HCT116 (cell line): ENCODE measurements at places on chromosomes 3 and 15. TPM values are rescaled to one million over a fixed set of nuclear protein-coding genes. Genes with fewer than 3 reads are reported as not detected.
A peak's percentile ranks its signal among the peaks of the same experiment; 100 is the strongest.

DNA sequence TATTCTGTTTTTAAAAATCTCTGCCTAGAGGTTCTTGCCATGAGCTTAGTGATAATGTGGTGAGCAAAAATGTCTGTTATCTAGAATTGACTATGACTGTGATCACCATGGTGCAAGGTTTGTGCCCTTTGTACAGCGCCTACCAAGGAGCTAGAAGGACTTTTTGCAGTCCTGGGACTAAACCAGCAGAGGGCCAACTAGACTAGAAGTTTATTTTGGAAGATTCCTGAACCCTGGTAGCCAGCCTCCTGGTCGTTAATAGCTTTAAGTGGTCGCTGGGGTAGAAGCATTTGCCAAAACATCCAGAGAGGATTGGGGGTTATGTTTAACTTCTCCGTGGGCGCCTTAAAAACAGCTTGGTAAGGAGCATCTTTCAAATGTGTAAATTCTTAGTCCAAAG is 7.8 kb downstream of the SCG5 start:
- H3K36me3 ChIP-seq: peaks cover 4% of the 10 kb centered on the region; the same call in 1 of the 2 replicates
- H3K4me3 ChIP-seq: no peak overlapping the region
- H3K4me1 ChIP-seq: no peaks in the 10 kb centered on the region
- H3K27me3 ChIP-seq: no peaks in the 10 kb centered on the region
- no peak overlapping the region for H3K27ac ChIP-seq
- DNase-seq: no peak

GRCh38 chr3:151578495-151578894 is 117.6 kb upstream of the IGSF10 start:
- H3K27ac ChIP-seq: no peak overlapping the region
- no peak for DNase-seq
- H3K4me1 ChIP-seq: no peaks in the 10 kb centered on the region
- no peaks in the 10 kb centered on the region for H3K27me3 ChIP-seq
- no peak overlapping the region for H3K4me3 ChIP-seq

DNA sequence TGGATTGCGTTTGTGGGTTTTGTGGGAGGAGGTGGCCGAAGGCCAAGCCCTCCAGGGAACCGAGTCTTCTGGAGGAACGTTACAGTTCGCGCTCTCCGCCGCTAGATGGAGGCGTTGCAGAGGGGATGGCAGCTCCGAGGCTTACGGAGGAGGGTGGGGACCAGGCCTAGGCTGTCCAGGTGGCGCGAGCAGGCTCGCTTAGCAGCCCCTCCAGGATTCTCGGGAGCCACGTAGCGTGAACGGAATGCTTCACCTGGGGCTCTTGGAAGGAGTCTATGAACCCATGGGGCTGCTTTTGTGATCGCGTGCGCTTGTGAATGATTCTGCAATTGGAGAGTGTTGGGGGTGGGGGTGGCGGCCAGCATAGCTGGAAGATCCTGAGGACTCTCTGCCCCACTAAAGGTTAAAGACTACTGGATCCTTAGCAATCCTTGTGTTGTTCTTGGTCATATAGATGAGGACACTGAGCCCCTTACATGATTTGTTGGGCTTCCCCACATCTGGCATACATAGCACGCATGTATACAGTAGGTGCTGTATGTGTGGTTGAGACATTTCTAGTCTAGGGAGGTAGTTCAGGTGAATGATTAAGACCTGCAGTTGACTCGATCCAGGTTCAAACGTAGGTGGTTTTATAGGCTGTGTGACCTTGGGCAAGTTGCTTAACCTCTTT is 25.7 kb downstream of the FAM3D start:
- peak; percentile 50 for DNase-seq
- H3K27me3 ChIP-seq: no peaks in the 10 kb centered on the region
- H3K4me1 ChIP-seq: peaks cover 5% of the 10 kb centered on the region; the same call in 1 of the 2 replicates

- no peak for DNase-seq
- H3K27me3 ChIP-seq: no peaks in the 10 kb centered on the region
- no peaks in the 10 kb centered on the region for H3K36me3 ChIP-seq
- no peaks in the 10 kb centered on the region for H3K4me1 ChIP-seq
Measured at GRCh38 chr3:194905696-194906095, 220.0 kb downstream of the FAM43A start.

DNA sequence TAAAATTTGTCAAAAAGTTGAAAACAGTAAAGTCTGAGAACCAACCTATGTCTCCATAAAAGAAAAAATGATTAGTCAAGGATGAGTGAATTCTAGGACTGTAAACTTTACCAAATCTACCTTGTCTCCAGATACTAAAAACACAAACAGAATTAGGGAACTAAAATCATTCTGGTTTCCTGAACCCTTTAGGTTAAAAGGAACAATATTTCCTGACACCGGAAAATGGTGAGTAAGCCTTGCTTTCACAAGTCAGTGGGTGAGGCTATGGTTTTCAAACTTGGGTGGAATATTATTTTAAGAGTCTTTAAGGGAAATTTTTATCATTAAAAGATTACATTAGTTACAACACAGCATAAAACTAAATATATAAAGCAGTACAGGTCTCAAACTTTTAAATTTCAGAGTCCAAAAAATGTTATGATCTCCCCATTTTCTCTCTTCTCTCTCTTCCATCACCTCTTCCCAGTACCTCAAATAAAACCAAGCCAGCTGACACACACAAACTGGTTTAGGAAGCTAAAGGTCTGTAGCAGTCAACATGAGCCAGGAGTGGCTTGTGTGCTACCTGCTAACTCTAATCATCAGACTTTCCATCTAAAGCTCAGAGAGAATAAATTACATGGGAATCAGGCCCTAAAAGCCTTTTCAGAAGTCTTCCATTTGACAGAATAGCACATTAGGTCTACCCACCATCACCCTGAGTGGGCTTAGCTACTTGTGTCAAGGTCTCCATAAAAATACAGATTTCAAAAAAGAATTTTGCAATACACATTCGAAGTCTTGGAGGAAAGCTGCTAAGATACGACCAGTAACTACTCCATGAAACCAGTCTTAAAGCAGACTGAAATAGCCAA is 2.2 kb downstream of the SLC12A6 start:
- H3K27me3 ChIP-seq: no peaks in the 10 kb centered on the region
- H3K27ac ChIP-seq: no peak overlapping the region
- peaks cover 17% of the 10 kb centered on the region for H3K36me3 ChIP-seq
- H3K4me3 ChIP-seq: no peak overlapping the region
- peaks cover 20% of the 10 kb centered on the region for H3K4me1 ChIP-seq

GRCh38 chr3:183551930-183552329 is 3.6 kb downstream of the KLHL6 start:
- no peaks in the 10 kb centered on the region for H3K4me1 ChIP-seq
- DNase-seq: no peak
- no peaks in the 10 kb centered on the region for H3K36me3 ChIP-seq
- H3K27me3 ChIP-seq: no peaks in the 10 kb centered on the region
- no peak overlapping the region for H3K27ac ChIP-seq
- H3K4me3 ChIP-seq: no peak overlapping the region

DNA sequence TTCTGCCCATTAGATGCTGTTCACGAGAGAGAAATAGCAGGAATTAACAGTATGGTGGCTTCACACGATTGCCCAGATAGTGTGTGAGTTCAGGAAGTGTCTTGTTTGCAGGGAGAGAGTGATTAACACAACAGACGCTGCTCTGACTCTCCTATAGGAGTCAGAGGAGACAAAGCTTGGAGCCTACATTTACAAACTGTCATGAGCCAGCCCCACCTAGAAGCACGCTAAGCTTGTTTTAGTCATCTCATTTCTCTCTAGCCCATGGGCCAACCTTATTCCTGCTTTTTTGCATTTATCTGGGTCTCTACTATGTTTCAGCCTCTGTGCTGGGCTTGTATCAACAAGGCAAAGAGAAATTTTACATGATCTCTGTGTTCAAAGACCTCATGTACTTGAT is 128.3 kb upstream of the BFSP2 start:
- H3K36me3 ChIP-seq: no peaks in the 10 kb centered on the region
- DNase-seq: no peak
- H3K27ac ChIP-seq: no peak overlapping the region
- H3K4me1 ChIP-seq: no peaks in the 10 kb centered on the region

DNA sequence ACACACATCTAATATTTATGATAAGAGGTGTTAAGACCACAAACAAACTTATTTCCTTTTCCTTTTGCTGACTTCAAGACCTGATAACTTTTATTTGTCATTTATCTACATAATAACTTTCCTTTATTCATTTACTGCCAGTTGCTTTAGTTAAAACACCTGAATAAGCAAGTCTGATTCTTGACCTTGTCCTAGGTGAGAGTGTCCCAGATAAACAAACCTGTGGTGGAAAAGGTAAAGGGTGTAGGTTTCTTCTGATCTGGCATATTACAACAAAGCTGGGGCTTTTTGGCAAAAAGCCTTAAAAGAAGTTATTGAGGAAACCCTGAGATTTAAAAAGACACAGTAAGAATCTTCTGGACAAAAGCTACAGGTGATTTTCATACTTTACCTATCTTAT is 191.5 kb downstream of the ZBBX start:
- H3K4me3 ChIP-seq: no peak overlapping the region
- no peak overlapping the region for H3K27ac ChIP-seq
- H3K36me3 ChIP-seq: no peaks in the 10 kb centered on the region
- H3K27me3 ChIP-seq: no peaks in the 10 kb centered on the region
- DNase-seq: no peak

DNA sequence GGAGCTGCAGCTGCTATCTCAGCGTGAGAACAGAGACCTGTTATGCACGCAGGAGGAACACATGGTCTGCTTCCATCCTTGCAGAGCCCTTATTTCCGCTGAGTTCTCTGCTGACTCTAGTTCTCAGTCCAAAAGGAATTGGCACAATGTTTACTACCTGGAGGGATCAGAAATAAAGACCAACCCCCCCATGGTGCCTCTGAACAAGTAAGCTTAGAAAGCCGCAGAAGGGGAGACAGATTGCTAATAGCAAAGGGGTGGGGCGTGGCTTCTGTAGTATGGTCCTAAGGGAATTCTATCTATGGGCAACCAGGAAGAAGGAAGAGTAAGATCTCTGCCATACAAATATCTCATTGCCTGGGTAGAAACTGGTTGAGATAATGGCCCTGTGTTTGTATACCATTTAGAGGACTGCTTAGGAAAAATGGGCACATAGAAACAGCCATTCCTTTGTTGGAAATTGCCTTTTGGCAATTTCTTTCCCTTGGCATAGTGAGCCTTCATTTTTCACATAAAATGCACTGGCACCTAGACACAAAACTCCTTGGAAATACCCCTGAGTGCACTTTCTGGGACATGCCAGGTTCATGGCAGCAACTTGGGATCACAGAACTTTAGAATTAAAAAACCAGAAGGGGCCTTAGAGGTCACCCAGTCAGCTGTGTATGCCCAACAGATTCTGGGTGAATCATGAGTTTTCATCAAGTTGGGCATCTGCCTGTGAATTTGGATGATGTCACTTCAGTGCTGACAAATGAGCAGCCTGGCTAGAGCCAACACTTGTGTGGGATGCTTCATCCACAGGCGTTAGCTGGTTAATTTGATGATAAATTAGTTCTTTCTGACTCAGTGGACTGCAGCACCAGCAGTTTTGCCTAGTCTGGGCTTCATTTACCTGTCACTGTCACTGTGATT is 57.4 kb upstream of the STXBP5L start:
- H3K27me3 ChIP-seq: no peaks in the 10 kb centered on the region
- H3K36me3 ChIP-seq: no peaks in the 10 kb centered on the region
- no peak overlapping the region for H3K4me3 ChIP-seq
- no peaks in the 10 kb centered on the region for H3K4me1 ChIP-seq

GRCh38 chr3:15858547-15859506 is 61.0 kb upstream of the ANKRD28 start:
- peak overlapping the region; percentile 62 for H3K4me3 ChIP-seq
- H3K4me1 ChIP-seq: peaks cover 25% of the 10 kb centered on the region
- no peaks in the 10 kb centered on the region for H3K27me3 ChIP-seq
- no peak for DNase-seq

GRCh38 chr3:78994174-78995027 is 773.4 kb downstream of the ROBO1 start:
- no peaks in the 10 kb centered on the region for H3K4me1 ChIP-seq
- H3K4me3 ChIP-seq: no peak overlapping the region
- no peak for DNase-seq
- no peaks in the 10 kb centered on the region for H3K27me3 ChIP-seq
- H3K27ac ChIP-seq: no peak overlapping the region

DNA sequence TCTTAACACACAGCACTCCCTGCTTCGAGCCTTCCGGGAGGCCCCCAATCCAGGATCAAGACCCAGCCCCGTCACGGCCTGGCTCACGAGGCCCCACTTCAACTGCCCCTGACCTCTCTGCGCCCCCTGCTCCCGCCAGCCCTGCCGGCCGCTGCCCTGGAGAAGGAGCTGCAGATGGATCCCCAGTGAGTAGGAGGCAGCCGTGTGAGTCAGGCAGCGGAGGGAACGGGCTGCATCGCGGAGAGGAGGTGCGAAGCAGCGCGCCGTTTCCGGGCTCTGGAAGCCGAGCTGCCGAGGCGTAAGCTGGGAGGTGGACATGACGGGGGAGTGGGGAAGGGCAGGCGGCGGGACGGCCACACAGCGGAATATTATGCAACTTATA is 133.4 kb downstream of the TPRA1 start:
- H3K27me3 ChIP-seq: no peaks in the 10 kb centered on the region
- no peaks in the 10 kb centered on the region for H3K36me3 ChIP-seq
- H3K4me1 ChIP-seq: no peaks in the 10 kb centered on the region
- DNase-seq: no peak
- no peak overlapping the region for H3K4me3 ChIP-seq

GRCh38 chr15:43275740-43276562 is 9.2 kb upstream of the TGM5 start:
- H3K36me3 ChIP-seq: no peaks in the 10 kb centered on the region
- H3K27me3 ChIP-seq: no peaks in the 10 kb centered on the region
- DNase-seq: no peak

GRCh38 chr15:83193721-83194120 is 13.9 kb downstream of the HDGFL3 start:
- no peaks in the 10 kb centered on the region for H3K4me1 ChIP-seq
- no peak overlapping the region for H3K4me3 ChIP-seq
- H3K36me3 ChIP-seq: no peaks in the 10 kb centered on the region
- H3K27ac ChIP-seq: no peak overlapping the region

DNA sequence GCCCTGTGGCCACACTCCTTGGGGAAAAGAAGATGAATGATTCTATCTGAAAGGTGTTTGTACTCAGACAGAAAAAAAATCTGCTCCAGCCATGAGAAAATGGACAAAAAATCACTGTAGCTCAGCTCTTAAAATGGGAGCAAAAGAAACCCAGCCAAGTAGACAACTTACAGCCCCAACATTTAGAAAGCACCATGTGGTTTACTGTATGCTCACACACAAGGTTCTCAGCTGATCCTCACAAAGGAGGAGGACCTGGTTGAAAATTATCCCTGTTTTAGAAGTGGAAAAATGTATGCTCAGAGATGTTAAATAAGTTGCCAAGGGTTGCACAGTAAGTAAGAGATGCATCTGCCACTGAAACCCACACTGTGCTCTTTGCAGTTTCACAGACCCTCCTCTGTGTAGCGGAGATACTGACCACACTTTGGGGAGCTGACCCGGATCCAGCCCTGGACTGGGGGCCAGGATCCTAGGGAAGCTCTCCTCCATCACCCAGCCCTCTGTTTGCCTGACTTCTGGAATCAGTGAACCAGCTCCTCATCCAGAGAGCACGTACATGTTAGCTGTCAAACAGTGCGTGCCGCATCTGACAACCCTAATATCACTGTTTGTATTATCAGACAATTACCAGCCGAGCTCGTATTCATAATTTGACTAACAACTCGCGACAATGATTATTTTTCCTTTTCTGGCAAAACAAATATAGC is 32.7 kb upstream of the TPRG1 start:
- H3K4me1 ChIP-seq: 0 out of 2 replicates have a peak, but pooled peaks cover 3% of the 10 kb centered on the region
- no peak overlapping the region for H3K27ac ChIP-seq
- H3K36me3 ChIP-seq: no peaks in the 10 kb centered on the region
- H3K27me3 ChIP-seq: no peaks in the 10 kb centered on the region

Gene DGKG
- 4.8 TPM for total RNA-seq

Gene CCNB2
- 88.7 TPM for total RNA-seq

Gene UNC13C
- not detected for total RNA-seq

Gene CCDC33
- 0.15 TPM for total RNA-seq

Gene GRAMD1C
- total RNA-seq: 7.9 TPM
